A549 treated with DMSO at 1 μM for 4 hours (cell line): ENCODE measurements at places on chromosomes 5 and 9. TPM values are rescaled to one million over a fixed set of nuclear protein-coding genes. Genes with fewer than 3 reads are reported as not detected.

The MEF2C gene
- 0.07 TPM in 1 of 5 replicates, not detected in the others for total RNA-seq

The LVRN gene
- total RNA-seq: 0.07 to 0.19 TPM (median 0.17 TPM) in 5 replicates

The RBM27 gene
- 12.7 to 16.8 TPM (median 14.9 TPM) in 5 replicates for total RNA-seq

The ANXA6 gene
- 37.9 to 43.2 TPM (median 42.2 TPM) in 5 replicates for total RNA-seq

The OTP gene
- total RNA-seq: 0.06 to 0.08 TPM (median 0.08 TPM) in 5 replicates

The GMCL2 gene
- not detected in 5 replicates for total RNA-seq

The AIF1L gene
- total RNA-seq: 1.2 to 1.5 TPM (median 1.3 TPM) in 5 replicates

The HRH2 gene
- 0.49 to 0.89 TPM (median 0.79 TPM) in 5 replicates for total RNA-seq

The BAAT gene
- total RNA-seq: 0.40 to 0.67 TPM (median 0.57 TPM) in 5 replicates

The FBP2 gene
- not detected in 5 replicates for total RNA-seq

The MEGF10 gene
- not detected in 5 replicates for total RNA-seq

The RLN2 gene
- total RNA-seq: 0.19 to 0.47 TPM (median 0.24 TPM) in 4 of 5 replicates, not detected in the other

The ABLIM3 gene
- total RNA-seq: 5.7 to 8.2 TPM (median 6.7 TPM) in 5 replicates

The FOXD4L3 gene
- total RNA-seq: 0.08 to 0.18 TPM (median 0.08 TPM) in 3 of 5 replicates, not detected in the others

The GRIA1 gene
- 0.02 TPM in 1 of 5 replicates, not detected in the others for total RNA-seq

The PLAC8L1 gene
- total RNA-seq: 0.42 to 0.57 TPM (median 0.49 TPM) in 3 of 5 replicates, not detected in the others

The SOX30 gene
- 0.03 to 0.05 TPM in 2 of 5 replicates, not detected in the others for total RNA-seq

The FRMPD1 gene
- total RNA-seq: 0.02 to 0.04 TPM (median 0.03 TPM) in 4 of 5 replicates, not detected in the other

The INSL6 gene
- not detected in 5 replicates for total RNA-seq

The SPATA31D4 gene
- not detected in 5 replicates for total RNA-seq

The OR13C2 gene
- not detected in 5 replicates for total RNA-seq

The TRIP13 gene
- 54.3 to 72.1 TPM (median 66.0 TPM) in 5 replicates for total RNA-seq

The THBS4 gene
- 0.23 TPM in 1 of 5 replicates, not detected in the others for total RNA-seq

The SNCAIP gene
- 0.04 to 0.09 TPM in 2 of 5 replicates, not detected in the others for total RNA-seq

The C5orf34 gene
- 4.3 to 5.6 TPM (median 4.9 TPM) in 5 replicates for total RNA-seq

The FAM193B gene
- 18.0 to 33.3 TPM (median 28.4 TPM) in 5 replicates for total RNA-seq

The AK8 gene
- total RNA-seq: 0.74 to 1.5 TPM (median 0.89 TPM) in 5 replicates

The DCP2 gene
- total RNA-seq: 10.3 to 13.8 TPM (median 13.2 TPM) in 5 replicates

The OR13J1 gene
- total RNA-seq: not detected in 5 replicates

The FST gene
- 10.5 to 15.6 TPM (median 12.1 TPM) in 5 replicates for total RNA-seq

The DEPDC1B gene
- total RNA-seq: 15.8 to 19.5 TPM (median 19.2 TPM) in 5 replicates

The ATP10B gene
- not detected in 5 replicates for total RNA-seq

The OR1N1 gene
- total RNA-seq: not detected in 5 replicates

The WNK2 gene
- 3.8 to 8.6 TPM (median 6.4 TPM) in 5 replicates for total RNA-seq

The SLC4A9 gene
- not detected in 5 replicates for total RNA-seq

The DPYSL3 gene
- total RNA-seq: 17.5 to 21.1 TPM (median 17.5 TPM) in 5 replicates

The CORO2A gene
- 0.47 to 1.1 TPM (median 0.65 TPM) in 5 replicates for total RNA-seq

The BNC2 gene
- 4.7 to 7.2 TPM (median 6.0 TPM) in 5 replicates for total RNA-seq

The FAM53C gene
- 22.4 to 24.1 TPM (median 23.7 TPM) in 5 replicates for total RNA-seq

The IL4 gene
- not detected in 5 replicates for total RNA-seq

The GLRA1 gene
- not detected in 5 replicates for total RNA-seq

The ARSK gene
- 6.3 to 9.6 TPM (median 7.5 TPM) in 5 replicates for total RNA-seq

The FANCG gene
- 35.8 to 58.3 TPM (median 55.3 TPM) in 5 replicates for total RNA-seq

The TUSC1 gene
- total RNA-seq: 3.8 to 8.6 TPM (median 7.6 TPM) in 5 replicates

The OR1J4 gene
- 0.14 TPM in 1 of 5 replicates, not detected in the others for total RNA-seq

The STARD4 gene
- 4.2 to 6.3 TPM (median 4.7 TPM) in 5 replicates for total RNA-seq

The AJM1 gene
- 3.2 to 4.8 TPM (median 3.8 TPM) in 5 replicates for total RNA-seq

The BTNL8 gene
- total RNA-seq: not detected in 5 replicates
